ENCODE measurements at places on chromosomes 11 and 22.

GRCh38 chr22:30097861-30098260, 17.6 kb downstream of the HORMAD2 start:
- DNase-seq = no peak

DNA sequence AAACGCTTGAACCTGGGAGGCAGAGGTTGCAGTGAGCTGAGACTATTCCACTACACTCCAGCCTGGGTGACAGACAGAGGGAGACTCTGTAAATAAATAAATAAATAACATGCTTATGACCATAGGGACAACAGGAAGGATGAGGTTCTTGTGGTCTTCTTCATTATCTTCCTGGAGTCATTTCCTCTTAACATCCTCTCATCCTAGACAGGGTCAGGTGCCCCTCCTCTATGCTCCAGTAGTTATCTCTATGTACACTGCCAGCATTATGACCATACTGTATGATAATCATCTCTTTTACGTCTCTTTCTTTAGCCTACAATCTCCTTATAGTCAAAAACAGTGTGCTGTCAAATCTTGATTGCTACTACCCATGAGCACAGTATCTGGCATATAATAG, 17.7 kb downstream of the RAB30 start:
- DNase-seq = no peak

DNA sequence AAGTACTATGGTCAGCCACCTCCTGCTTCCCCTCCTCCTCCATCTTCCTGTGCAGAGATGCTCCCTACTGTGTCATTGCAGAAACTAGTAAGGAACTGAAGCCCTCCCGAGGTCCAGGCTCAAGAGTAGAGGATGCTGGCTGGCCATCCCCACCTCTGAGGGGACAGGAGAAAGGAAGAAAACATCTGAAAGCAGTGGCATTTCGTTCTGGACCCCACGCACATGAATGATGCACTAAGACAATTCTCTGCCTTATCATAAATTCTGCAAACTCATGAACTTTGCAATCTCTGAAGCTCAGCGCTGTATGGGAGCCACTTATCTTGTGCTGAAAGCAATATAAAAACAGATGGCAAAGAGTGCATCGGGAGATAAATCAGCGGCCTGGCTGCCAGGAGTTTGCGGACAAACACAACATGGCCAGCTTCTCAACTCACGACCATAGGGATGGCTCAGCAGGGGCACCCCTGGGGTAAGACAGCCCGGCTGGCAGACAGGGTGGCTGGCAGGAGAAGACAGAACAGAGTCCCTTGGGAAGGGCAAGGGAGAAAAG, 306.4 kb downstream of the NXPE2 start:
- DNase-seq = no peak

DNA sequence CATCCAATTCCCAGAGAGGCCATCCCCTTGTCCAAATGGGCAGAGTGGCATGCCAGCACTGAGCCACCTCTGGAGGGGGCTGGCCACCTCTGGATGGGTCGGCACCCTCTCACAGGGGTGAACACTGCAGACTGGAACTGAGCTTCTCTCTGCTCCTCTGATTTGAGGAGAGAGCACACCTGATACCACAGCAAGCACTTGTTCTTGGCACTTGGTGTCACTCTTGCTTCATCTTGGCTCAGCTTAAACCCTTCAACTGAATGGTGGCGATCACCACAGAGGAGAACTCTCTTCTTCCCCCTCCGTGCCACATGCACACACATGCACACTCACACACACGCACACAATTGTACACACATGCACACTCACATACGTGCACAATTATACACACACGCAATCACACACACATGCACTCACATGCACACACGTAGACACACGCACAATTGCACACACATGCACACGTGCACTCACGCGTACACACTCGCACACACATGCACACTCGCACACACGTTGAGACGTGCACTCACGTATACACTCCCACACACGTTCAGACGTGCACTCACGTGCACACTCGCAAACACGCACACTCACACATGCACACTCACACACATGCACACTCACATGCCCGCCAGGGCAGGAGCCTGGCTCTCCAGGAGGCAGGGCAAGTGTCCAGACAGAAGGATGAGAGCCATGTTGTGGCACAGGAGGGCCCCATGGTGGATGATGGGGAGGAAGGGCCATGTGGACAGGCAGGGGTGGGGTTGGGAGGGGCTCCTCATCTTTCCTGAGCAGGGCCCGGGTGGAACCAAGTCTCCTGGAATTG, 23.4 kb downstream of the OVOL1 start:
- DNase-seq = peak; percentile 47

DNA sequence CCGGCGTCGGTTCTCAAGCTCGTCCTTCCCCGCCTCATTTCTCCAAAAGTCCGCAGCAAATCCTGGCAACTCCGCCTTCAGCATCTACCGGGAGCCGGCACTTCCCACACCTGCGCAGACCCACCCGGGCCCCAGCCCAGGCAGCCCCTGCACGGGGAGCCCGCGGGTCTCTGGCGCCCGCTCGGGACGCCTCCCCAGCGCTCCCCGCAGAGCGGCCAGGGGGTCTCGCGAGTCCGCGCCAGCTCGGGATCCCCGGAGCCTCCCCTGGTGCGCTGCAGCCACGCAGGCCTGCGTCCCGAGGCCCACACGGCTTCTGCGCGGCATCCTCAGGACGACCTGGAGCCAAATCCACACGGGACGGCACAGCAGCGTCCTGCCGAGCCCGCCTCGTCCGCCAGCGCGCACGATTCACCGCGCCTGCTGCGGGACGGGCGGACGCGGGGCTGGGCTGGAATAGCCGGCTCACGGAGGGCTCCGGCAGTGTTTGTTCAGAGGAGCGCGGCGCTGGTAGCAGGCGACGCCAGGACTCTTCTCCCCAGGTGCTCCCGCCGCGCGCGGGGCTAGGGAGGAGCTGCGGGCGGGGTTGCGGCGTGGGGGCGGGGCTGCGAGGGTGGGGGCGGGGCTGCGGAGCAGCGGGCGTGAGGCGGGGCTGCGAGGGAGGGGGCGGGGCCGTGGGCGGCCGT, 816 bp upstream of the PHRF1 start:
- peak; percentile 9 for DNase-seq

- no peak for DNase-seq
Observed at GRCh38 chr22:21887841-21888240, 20.4 kb upstream of the MAPK1 start.

- DNase-seq = peak; percentile 81
Observed at GRCh38 chr11:121767433-121767832, 314.7 kb upstream of the SORL1-AS1 start.

DNA sequence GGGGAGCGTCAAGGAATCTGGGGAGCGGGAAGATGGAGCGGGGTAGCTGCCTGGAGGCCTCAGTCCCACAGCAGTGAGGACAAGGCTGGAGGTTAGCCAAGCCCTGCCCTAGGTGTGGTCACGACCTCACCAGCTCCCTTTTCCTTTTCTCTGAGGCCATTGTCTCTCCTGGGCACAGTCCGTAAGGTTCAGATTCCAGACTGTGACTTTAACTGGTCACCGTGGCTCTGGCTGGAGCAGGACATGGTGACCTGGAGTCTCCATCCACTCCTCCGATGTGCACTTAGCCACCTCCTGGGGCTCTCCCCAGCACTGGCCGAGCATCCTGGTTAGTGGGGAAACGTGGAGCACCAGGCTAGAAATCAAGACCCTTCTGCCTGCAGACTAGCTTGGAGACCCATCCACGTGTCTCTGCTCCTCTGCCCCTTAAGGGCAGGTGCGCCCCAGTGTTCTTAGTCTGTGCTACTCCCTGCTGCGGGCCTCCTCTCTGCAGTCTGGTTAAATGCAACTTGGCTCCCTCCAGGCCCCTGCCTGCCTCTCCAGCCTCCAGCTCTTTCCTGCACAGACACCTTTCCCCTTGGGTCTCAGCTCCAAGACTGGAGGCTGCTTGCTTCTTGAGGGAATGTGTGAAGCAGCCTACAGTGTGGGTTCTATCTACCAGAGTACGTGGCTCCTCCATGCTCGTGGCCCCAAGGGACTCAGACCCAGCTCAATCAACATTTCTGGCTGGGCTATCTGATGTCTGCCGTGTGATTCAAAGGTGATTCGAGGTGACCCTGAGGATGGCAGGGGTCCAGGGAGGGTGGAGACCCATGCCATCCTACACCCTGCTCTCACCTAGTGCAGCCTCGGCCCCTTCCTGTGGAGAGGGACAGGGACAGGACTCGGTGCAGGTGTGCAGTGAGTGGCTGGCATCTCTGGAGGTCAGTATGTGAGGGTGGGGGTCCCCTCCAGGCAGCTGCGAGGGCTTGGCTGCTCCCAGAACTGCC, 5.2 kb downstream of the SLC25A1 start:
- no peak for DNase-seq

DNA sequence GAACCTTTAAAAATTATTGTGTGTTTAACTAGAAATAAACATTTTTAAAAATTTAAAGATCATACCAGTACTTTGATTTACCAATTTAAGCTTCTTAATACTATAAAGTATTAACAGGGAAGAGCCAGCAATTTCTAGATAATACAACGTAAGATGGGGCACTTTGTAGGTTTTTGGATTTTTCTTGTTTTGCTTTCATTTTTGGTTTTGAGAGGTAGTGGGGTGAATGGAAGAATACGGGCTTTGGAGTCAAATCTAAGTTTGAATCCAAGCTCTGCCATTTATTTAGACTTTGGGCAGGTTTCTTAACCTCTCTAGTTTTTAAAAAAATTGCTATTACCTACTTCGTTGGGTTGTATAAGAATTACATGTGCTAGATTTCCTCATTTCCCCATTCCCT, 44.9 kb downstream of the CSTPP1 start:
- DNase-seq = no peak

- DNase-seq = no peak
Observed at GRCh38 chr22:26170795-26171580, 1.7 kb downstream of the SEZ6L start.

DNA sequence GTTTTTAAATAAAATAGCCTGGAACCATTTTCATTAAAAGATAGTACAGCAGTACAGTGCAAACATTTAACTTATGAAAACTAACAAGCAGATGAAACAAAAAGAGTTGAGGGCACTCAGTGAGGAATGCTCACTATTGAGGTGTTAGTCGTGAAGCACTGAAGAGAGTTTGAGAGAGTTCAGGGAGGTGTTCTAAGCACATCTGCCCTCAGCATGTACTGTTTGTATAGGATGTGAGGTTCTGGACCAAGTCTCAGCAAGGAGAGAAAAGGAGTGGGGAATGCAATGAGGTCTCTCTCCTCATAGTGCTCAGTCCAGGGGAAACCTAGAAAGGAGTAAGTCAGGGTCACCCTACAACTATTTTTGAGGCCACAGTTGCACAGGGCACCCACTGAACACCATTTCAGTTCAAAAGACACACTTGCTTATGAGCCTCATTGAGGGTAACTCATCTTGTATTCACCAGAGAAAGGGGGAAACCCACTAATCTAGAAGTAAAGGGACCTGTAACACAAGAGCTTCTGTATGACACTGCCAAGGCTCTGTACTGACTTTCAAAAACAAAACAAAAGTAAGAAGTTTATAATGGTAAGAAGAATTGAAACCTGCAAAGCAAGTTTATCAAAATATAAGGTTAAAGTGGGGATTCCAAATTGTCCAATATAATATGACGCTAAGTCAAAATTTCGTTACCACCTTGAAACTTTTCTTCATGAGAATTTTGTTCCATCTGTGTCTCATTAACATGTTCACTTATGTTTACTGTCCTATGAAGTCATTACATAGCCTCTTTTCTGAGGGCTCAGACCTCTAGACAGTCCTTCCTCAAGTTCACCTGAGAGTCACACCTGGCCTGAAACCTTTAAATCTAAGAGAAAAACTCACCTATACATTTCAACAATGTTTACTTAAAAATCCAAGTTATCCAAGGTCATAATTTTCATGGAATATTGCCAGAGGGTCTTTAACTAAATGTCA, 275.3 kb downstream of the ETS1 start:
- no peak for DNase-seq

Measured in inflammatory macrophage (primary cell).